ENCODE measurements at places on chromosomes 16 and 17.

- DNase-seq = peak; percentile 26
These were observed 40.5 kb upstream of the KLHDC4 start for GRCh38 chr16:87806261-87806640.

DNA sequence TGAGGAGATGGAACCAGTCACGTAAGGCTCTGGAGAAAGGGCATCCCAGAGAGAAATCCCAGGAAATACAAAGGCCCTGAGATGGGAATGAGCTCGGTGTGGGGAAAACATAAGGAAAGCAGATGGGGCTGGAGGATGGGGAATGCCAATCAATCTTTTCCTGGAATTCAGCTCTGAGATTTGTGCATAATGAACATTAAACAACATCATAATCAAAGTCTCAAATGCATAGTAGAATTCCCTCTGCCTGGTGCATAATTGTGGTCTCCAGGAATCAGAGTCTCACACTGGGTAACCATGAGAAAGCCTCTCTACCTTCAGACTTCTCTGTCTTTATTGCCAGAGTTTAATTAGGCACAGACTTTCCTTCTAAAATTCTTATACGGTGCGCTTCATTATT lies 30.8 kb downstream of the OTOA start:
- no peak for DNase-seq

DNA sequence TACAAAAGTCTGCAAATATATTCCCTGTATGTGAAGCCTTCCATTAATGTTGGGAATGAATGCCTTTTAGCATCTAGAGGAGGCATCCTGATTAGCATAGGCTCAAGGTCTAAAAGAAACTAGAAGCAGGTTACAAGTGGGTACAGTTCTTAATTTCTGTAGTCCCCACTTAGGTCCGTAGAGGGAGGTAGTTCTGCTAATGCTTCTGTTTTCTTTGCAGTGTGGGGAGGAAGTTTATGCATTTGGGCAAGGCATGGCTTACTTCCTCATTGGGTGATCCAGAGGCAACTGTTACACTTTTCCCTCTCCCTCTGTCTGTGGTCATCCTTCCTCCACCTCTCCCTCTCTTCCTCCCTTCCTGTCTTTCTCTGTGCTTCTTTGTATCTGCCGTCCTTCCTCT lies 108.4 kb upstream of the ZKSCAN2 start:
- no peak for DNase-seq

- no peak for DNase-seq
These were observed 7.5 kb upstream of the CEP131 start for GRCh38 chr17:81230043-81230820.

- DNase-seq = no peak
These were observed 37.8 kb downstream of the YWHAE start for GRCh38 chr17:1362065-1362848.

DNA sequence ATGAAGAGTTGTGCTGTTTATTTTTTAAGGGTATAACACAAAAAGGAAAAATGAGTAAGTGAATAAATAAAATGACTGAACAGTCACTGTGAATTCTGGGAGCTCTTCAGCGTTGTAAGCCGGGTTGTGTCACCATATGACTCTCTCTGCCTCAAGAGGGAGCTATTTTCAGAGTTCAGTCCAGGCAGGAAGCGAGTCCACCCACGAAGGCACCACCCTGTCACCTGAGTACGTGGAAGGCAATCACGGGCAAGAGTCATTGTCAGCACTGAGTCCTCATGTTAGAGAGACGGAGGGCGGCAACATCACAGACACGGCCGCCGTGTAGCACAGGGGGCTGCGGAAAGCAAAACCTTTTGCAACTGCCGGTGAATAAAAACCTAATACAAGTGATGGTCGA lies 227.6 kb downstream of the UTP18 start:
- no peak for DNase-seq

Measured in activated naive CD4-positive, alpha-beta T cell (primary cell).